ENCODE measurements at places on chromosomes 1 and 21.

- no peak for DNase-seq
Observed at GRCh38 chr1:226397011-226397926, 10.6 kb downstream of the PARP1 start.

- no peak for DNase-seq
Observed at GRCh38 chr1:6495540-6496364, 4.3 kb upstream of the PLEKHG5 start.

- no peak for DNase-seq
Observed at GRCh38 chr1:155131285-155131684, 3.6 kb downstream of the EFNA1 start.

- no peak for DNase-seq
Observed at GRCh38 chr1:177848577-177848976, 121.3 kb downstream of the SEC16B start.

DNA sequence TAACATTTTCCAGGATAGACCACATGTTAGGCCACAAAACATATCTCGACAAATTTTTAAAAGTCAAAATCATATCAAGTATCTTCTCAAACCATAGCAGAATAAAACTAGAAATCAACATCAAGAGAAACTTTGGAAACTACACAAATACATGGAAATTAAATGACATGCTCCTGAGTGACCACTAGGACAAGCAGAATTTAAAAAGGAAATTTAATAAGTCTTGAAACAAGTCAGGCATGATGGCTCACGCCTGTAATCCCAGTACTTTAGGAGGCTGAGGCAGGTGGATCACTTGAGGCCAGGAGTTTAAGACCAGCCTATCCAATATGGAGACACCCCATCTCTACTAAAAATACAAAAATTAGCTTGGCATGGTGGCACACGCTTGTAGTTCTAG, 26.4 kb upstream of the UTS2 start:
- no peak for DNase-seq

DNA sequence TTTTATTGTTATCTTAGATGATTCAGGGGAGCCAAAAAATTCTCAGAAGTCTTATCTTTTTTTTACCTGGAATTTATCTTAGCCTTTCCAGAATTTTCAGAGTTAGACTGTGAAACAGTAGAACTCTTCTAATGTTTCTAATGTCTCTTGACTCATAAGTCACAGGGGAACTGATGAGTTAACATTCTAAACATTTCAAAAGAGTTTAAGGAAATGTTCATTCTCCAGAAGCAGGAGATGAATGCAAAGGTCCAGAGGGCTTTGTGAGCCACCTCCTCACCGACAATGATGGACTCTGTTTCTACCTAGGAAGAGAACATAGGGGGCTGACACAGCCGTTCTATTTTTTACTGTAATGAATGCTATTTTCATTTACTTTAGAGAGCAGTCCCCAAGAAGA, 157.5 kb downstream of the BRINP2 start:
- DNase-seq, result no peak

DNA sequence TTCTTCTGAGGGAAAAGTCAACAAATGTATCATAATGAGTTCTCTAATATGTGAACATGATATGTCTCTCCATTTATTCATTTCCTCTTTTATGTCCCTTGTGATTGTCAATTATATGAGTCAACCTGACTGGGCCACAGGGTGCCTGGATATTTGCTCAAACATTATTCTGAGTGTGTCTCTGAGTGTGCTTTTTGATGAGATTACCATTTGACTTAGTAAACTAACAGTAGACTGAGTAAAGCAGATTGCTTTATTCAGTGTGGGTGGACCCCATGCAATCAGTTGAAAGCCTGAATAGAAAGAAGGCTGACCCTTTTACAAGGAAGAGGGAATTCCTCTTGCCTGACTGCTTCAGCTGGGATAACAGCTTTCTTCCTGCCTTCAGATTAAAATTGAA, 142.6 kb downstream of the SLC35F3 start:
- no peak for DNase-seq

DNA sequence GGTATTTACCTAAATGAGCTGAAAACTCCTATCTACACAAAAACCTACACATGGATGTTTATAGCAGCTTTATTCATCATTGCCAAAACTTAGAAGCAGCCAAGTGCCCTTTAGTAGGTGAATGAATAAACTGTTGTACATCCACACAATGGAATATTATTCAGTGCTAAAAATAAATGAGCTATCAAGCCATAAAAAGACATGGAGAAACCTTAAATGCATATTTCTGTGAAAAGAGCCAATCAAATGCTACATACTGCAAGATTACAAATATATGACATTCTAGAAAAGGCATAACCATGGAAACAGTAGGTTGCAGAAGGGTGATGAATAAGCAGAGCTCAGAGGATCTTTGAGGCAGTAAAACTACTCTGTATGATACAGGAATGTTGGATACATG, 23.3 kb downstream of the ABCB10 start:
- no peak for DNase-seq

- DNase-seq, result no peak
Observed at GRCh38 chr1:98888869-98889268, 115.8 kb downstream of the PLPPR5 start.

GRCh38 chr1:108610073-108610472, 50.2 kb downstream of the EEIG2 start:
- DNase-seq, result no peak

GRCh38 chr1:92291372-92291999, 7.3 kb downstream of the GLMN start:
- DNase-seq, result no peak

DNA sequence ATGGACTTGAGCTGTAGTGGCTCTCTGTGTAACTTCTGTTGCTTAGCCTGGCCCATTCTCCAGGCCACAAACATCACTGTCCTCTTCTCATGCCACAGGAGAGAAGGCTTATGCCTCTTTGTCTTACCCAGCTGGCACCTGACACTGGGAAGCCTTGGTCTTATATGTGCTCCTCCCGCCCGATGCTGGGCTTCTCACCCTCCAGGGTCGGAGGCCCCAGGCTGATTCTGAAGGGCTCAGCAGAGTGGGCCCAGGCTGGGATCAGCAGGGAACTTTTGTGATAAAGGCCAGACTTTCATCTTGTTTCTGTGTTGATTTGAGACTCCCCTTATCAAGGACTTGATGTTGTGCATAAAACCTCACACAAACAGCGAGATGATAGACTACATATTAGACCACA, 29.8 kb downstream of the TRPM2 start:
- DNase-seq, result no peak

GRCh38 chr1:28601696-28602095, 9.6 kb downstream of the RAB42 start:
- no peak for DNase-seq

DNA sequence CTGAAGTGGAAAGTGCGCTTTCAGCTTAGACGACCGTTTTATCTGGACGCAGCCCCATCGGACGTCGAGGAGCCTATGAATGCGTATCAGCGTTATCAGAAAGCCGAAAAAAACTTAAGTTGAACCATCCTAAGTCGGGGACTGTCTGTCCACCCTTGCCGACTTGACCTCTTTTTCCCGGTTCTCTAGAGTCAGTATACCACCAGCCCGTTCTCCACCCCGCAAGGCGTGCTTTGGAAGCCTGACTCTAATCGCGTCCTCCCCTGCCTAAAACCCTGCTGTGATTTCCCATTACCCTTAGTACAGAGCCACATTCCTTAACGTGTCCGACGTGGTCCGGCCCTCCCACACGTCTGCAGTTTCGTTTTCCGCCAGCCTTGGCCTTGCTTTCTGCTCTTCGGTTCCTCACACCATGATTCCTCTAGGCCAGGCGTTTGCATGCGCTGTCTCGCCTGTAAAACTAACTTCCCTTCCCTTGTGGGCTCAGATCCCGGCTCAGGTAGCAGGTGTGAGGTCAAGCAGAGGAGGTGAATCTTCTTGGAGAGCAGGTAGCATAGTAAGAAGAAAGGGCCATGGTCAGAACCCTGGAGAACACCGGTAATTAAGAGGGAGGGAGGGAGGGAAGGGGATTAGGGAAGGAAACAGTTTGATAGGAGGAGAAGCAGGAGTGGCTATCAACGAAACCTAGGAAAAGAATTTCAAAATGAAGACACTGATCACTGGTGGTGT, 865 bp downstream of the ADPRS start:
- no peak for DNase-seq

DNA sequence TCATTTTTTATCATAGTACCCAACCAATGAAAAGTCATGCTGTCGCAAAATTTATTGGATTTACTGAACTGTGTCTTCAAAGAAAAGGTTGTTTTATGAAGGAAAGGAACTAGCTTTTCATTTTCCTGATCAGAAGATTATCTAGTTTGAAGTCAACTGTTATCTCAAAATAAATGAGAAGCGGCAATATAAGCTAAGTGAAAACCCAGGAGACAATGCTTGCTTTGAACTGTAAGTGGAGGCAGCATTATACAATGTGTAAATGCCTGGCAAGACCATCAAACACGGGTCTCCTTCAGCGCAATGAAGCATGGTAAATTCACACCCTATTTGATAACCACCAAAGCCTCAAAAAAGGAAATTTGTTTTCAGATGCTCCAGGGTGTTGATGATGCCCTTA, 134.4 kb upstream of the PTBP2 start:
- DNase-seq, result no peak

GRCh38 chr1:161265305-161265704, 6.8 kb downstream of the PCP4L1 start:
- DNase-seq, result no peak

DNA sequence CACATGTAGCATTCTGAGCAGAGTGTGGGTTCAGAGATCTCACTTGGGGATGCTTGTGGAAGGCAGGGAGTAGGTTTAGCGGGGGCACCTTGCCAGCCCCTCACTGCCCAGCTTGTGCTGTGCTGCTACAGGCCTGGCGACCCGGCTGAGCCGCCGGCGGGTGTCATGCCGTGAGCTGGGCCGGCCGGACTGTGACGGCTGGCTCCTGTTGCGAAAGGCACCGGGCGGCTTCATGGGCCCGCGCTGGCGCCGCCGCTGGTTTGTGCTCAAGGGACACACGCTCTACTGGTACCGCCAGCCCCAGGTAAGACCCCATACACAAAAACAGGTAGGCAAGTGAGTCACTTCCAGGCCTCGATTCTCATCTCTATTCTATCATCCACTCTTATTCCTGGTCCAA, 5.5 kb upstream of the CATSPER4 start:
- DNase-seq, result no peak

DNA sequence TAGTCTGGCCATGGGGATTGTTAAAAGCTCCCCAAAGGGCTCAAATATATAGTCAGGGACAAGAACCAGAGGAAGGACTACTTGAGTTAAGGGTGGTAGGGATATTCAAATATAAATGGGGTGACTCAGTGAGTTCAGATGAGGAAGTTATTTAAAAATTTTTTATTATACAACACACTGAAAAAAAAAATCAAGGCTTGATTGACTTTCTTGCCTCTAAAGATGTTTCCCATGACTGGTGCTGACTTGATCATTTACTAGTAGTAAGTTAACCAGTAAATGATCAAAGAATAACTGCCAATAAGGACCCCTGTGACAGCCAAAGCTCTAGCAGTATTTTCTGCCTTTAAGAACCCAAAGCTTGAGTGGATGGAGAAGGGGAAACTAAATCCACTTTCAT, 357.6 kb upstream of the NR5A2 start:
- DNase-seq, result no peak

DNA sequence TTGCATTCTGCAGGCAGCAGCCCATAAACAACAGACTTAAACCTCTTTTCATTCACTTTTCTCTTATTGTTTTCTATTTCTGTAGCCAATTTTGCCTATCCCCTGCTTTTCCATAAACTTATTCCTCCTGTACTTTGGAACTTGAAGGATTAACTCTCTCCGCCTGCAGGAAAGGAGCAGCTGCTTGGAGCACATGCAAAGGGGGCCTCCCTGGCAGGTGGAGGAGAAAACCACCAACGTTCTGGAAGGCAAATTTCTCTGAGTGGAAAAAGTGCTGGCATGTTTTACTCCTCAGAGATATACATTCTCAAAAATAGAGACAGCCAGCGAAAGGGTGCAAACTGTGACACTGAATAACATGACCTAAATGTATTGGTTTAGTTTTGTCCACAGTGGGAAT, 33.6 kb downstream of the RGS21 start:
- DNase-seq, result no peak

Data from T-helper 1 cell (primary cell).